ENCODE measurements at places on chromosomes 3 and 15.

GRCh38 chr3:71423151-71423906 lies 160.2 kb downstream of the FOXP1 start:
- no peak for DNase-seq

DNA sequence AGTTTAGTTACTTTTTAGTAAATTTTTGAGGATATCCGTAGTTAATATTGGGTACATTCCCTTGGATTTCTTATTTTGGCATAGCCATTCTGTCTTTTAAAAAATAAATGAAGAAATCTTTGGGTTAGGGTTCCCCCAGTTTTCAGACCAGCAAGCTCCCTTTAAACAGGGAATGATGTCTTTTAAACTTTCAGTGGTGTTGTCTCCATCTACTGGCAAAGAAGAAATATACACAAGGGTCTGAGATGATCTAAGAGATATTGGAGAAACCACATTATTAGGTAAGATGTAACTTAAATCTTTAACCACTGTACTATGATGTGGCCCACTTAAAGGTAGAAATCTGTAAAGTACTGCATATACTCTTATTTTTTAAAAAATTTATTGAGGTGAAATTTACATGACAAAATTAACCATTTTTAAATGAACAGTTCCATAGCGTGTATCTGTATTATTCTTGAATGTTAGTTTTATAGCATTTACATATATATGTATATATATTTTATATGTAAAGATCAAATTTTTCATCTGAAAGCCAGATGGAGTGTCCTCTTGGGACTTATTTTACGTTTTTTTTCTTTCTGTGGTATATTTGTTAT lies 35.1 kb upstream of the EIF3J start:
- no peak for DNase-seq

- DNase-seq: no peak
Observed at GRCh38 chr3:100483529-100483928, 8.9 kb upstream of the TMEM45A start.

- DNase-seq: no peak
Observed at GRCh38 chr15:95644100-95644875, 686.2 kb upstream of the NR2F2 start.

GRCh38 chr3:186254676-186255650 lies 107.1 kb downstream of the DGKG start:
- DNase-seq: no peak

All from endothelial cell (in vitro differentiated cells).